ENCODE measurements at places on chromosomes 16 and 17.

- DNase-seq: peak; percentile 69
Measured at GRCh38 chr16:11603331-11603750, 16.6 kb upstream of the LITAF start.

- peak; percentile 95 for DNase-seq
Measured at GRCh38 chr16:89657442-89658220, at the start of the genes CHMP1A and SPATA33. CHMP1A (minus strand) TSS chr16:89657708; CDS start chr16:89657588, 120 bp downstream. SPATA33 (plus strand) TSS chr16:89657836; CDS start chr16:89657912, 76 bp downstream.

DNA sequence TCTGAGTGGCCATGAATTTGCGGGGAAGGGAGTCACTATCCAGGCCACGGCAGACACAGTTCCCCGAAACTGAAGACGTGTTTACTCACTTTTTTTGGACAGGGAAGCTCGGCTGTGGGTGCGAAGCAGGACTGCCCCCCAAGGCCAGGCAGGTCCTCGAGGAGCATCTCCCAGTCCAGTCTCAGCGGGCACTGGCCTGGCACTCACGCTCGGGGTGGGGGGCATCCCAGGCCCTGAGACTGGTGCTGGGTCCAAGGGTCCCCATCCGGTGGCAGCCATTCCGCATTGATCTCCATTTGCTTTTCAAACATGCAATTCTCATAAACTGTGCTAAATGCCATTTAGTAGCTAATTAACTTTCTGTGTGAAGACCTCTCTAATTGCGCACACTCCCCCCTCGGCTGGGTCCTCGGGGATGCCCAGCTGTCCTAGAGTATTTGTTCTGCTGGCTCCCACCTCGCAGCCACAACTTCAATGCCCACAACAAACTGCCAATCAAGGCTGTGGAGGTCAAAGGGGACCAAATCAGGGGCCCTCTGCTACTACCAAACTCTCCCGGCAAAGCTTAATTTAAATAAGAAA, 50.2 kb downstream of the TBC1D16 start:
- DNase-seq: peak; percentile 20

DNA sequence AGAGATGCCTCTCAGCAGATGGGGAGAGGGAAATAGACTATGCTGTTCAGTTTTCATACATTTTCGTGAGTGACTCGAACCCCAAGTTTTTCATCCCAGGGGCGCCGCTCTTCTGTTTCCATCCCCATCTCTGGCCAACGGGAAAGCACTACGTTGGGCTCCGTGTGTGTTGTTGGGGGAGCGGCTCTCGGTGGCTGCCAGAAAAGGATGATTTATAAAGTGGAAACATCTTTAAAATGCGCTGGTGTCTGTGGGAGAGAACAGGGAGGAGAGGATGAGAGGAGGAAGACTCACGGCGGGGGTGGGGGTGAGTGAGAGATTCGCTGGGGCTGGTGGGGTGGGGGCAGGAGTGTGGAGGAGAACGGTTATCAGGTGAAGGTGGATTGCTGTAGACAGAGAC, 5.8 kb downstream of the TBX4 start:
- DNase-seq: no peak

- DNase-seq: no peak
Measured at GRCh38 chr17:29758255-29758654, 135.5 kb upstream of the CORO6 start.

- no peak for DNase-seq
Measured at GRCh38 chr17:6936370-6937028, 59.4 kb upstream of the ALOX12 start.

- no peak for DNase-seq
Measured at GRCh38 chr16:29854520-29855100, 8.4 kb downstream of the CDIPT start.

- DNase-seq: no peak
Measured at GRCh38 chr17:78523934-78524655, 53.1 kb downstream of the DNAH17 start.

DNA sequence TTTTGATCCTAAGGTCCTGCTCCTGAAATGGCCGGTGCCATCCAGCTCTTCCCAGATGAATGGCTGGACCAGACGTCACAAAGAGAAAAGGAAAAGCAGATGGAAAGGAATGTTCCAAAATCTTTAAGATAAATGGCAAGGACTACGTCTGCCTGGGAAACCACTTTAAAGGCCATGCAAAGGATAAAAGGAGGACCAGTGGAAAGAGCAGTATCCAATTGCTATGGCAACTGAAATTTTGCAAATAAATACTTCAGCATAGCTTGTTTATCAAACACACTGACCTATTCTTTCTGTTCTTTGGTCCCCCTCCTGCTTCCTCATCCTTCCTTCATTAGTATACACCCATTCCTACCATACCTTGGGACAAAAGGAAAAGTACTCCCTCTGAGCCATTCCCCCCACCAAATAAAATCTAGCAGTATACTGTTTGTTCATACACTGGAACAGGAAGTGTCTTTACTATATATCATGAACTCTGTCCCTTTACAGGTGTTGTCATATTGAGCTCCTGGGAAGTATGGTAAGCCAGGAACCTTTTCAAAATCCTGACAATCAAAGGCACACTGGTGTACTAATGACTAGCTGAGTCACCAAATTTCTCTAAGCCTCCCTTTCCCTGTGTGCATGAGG, 37.2 kb upstream of the NUFIP2 start:
- no peak for DNase-seq

DNA sequence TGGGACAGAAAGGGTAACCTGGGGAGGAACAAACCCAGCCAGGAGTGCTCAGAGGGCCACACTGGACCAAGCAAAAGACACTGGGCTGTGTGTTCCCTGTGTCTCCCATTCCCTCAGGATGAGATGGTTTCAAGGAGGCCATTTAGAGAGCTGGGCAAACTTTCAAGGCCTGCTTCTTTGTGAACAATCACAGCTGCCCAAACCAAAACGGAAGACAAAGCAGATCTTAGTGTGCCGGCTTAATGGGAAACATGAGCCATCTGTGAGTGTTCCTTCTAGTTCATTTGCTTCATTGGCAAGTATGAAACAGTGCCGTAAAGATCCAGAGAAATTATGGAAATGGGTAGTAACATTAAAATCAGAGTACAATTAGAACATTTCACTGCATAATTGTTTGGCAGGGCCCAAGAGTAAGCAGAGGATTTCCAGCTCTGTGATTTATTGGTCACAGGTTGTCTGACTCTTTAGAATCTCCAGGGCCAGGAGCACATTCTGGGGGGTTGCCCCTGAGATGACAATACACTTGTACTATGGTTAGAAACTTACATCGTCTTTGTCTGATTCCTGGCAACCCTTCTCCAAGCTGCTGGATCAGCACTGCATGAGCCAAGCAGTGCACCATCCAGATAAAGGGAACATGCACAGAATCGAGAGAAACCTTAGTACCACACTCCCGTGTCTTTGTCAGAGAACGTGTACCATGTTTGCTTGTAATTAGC, 412.1 kb downstream of the RBFOX1 start:
- DNase-seq: no peak

- DNase-seq: no peak
Measured at GRCh38 chr16:1374418-1375297, 22.9 kb downstream of the GNPTG start.

- DNase-seq: no peak
Measured at GRCh38 chr17:67746704-67747571, 29.2 kb downstream of the NOL11 start.

DNA sequence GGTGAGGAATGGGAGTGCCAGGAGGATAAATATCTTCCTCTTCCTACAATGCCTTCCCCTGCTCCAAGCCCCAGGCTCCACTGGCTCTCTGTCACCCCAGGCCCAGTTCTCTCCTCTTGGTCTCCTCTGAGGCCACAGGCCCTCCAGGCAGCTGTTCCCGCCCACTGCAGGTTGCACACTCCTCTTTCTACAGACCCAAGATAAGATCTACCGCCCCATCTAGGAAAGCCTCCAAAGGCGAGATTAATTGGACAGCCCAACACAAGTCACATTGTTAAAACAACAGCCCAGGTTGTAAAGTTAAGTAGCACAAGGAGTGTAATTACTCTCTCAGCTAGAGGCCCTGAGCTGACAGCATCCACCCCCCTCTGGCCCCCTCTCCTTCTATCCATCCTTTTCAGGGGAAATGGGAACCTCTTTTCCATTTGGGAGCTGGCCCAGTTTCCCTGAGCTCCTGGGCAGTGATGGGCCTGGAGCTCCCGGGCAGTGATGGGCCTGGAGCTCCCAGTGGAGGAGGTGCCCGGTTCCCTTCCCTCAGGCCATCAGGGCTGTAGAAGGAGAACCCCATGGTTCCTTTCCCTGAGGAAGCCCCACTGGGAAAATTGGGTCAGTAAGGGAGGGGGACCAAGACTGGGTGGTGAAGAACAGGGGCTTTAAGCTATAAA, 7.3 kb downstream of the DLX4 start:
- no peak for DNase-seq

GRCh38 chr17:58246104-58246740, 7.8 kb downstream of the LPO start:
- no peak for DNase-seq

- DNase-seq: peak; percentile 67
Measured at GRCh38 chr16:88940862-88941817, 35.9 kb downstream of the CBFA2T3 start.

GRCh38 chr17:80176757-80177156, 6.9 kb downstream of the CARD14 start:
- no peak for DNase-seq

- DNase-seq: no peak
Measured at GRCh38 chr16:2753733-2754020, 1.2 kb downstream of the SRRM2 start.

DNA sequence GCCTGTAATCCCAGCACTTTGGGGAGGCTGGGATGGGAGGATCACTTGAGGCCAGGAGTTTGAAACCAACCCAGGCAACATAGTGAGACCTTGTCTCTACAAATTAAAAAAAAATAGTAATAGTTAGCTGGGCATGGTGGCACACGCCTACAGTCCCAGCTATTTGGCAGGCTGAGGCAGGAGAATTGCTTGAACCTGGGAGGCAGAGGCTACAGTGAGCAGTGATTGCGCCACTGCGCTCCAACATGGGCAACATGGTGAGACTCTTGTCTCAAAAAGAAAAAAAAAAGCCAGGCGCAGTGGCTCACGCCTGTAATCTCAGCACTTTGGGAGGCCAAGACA, 56.9 kb upstream of the MRTFB start:
- no peak for DNase-seq
